ENCODE measurements at places on chromosomes 12 and 14. TPM values are rescaled to one million over a fixed set of nuclear protein-coding genes. Genes with fewer than 3 reads are reported as not detected.

Gene CDCA4
- total RNA-seq = 53.0 TPM

Gene LRTM2
- total RNA-seq = not detected

Gene TEX22
- total RNA-seq = 0.20 TPM

Gene INHBC
- not detected for total RNA-seq

Gene CCDC196
- not detected for total RNA-seq

Gene CLEC4C
- total RNA-seq = not detected

Gene OR10AD1
- total RNA-seq = not detected

Gene PROX2
- total RNA-seq = not detected

Gene CLEC9A
- not detected for total RNA-seq

Gene ADAM20
- not detected for total RNA-seq

Gene TMEM179
- 0.10 TPM for total RNA-seq

Gene PAX9
- total RNA-seq = 2.7 TPM

Measured in A549 treated with DMSO at 1 μM for 4 hours (cell line).